ENCODE measurements at places on chromosomes 2 and 18.

DNA sequence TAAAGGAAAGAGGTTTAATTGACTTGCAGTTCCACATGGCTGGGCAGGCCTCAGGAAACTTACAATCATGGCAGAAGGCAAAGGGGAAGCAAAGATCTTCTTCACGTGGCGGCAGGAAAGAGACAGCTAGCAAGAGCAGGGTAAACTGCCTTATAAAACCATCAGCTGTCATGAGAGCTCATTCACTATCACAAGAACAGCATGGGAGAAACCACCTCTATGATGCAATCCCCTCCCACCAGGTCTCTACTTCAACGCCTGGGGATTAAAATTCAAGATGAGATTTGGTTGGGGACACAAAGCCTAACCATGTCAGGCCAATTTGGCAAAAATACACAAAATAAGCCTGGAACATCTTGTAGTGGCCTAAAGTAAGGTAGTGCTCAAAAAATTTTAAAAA lies 152.6 kb downstream of the COL6A3 start:
- no peak for DNase-seq

- no peak for DNase-seq
These were observed 32.5 kb downstream of the POLR1A start for GRCh38 chr2:86073225-86073624.

DNA sequence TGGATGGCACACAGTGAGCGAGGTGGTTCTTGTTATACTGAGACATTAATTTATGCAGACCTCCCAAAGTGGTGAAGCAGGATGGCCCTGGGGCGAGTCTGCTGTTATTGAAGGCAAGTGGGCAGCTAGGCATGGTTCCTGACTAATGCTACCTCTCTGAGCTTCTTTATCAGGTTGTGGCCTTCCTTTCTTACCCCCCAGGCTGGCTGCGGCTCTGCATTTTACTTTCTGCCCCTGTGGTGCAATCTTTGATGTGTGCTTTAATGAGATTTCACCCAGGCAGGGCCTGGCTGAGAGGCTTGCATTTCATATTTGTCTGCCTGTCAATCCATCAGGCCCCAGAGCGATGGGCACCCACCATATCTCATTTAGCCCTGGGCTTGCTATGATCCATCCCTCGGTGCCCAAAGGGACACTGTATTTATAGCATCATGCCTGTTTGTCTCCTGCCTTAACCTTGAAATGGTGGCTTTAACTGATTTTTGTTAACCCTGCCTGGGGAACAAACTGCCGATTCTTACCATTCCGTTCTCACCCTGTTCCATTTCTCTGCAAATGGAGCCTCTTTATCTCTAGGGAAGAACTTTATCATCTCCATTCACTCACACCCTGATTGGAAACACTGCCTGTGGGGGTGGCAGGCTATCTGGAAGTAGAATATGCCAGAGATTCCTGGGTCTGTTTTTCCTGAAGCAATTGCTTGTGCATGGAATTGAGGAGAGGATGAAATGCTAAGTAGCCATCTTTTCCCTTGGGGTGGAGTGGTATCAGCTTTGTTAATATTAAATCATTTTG lies 316.2 kb upstream of the THSD7B start:
- DNase-seq = no peak

GRCh38 chr2:70717431-70718038 lies 50.5 kb downstream of the ADD2 start:
- DNase-seq = no peak

- DNase-seq = no peak
These were observed 75.3 kb upstream of the SIX3 start for GRCh38 chr2:44866152-44866551.

DNA sequence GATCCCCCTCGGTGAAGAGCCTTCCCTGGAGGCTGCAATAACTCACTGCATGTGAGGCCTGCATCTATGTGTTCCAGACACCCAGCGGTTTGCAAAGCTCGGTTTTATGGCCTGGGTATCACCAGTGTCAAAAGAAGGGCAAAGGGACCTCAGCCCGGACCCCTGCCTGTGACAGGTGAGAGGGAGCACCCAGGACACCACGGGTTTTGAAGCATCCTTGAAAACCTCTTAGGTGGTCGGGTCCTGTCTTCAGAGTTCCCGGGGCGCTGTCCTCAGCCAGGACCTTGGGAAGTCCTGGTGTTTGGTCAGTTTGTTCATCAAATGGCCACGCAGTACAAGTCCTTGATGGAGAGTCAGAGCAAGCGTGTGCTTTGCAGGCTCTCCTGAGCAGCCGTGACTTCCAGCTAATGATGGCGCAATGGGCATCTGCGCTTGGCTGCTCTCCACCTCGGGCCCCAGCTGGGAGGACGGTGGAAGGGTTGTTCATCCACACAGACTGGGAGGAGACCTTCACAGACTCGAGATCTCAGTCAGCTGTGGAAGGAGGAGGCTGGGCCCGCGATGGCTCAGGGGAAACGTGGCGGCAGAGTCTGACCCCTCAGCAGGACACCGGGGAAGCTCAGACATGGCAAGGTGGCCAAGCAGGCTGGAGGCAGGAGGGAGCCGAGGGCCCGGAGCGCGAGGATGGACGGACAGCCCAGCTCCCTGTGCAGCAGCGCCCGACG lies 113.1 kb upstream of the GPC1 start:
- DNase-seq = no peak

DNA sequence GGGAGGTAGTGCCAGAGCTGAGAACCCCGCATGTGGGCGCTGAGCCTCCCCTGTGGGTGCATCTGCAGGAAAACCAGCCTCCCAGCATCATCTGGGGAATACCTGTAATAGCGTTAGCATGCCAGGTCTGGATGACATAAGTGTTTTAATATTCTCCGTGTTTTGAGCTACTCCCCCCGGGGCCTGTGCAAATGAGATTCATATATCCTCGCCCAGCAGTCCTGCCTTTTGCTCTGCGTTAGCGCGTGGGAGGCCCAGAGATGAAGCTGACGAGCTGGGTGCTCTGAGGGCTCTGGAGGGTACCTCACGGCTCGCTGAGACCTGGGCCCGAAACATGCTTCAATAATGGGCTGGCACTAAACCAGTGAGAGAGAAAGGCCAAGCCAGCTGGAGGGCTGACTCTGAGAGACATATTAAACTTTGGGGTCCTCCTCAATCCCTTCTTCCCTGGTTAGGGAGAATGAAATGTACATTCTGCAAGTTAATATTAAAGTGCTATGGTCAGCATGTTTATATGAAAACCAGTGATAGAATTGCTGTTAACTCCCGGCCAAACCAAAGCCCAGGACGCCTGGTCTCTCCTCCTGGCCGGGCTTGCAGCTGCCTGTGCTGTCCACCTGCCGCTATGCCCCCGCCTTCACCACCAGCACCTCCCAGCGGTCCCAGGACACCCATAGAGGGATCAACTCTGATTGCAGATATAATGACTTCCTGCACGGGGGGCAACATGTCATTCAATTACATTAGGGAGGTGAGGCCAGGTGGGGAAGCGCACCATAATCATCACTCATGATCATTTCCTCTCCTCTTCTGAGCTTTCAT lies 77.0 kb downstream of the EDAR start:
- no peak for DNase-seq

GRCh38 chr2:109081374-109081773 lies 47.6 kb upstream of the SH3RF3 start:
- DNase-seq = no peak

DNA sequence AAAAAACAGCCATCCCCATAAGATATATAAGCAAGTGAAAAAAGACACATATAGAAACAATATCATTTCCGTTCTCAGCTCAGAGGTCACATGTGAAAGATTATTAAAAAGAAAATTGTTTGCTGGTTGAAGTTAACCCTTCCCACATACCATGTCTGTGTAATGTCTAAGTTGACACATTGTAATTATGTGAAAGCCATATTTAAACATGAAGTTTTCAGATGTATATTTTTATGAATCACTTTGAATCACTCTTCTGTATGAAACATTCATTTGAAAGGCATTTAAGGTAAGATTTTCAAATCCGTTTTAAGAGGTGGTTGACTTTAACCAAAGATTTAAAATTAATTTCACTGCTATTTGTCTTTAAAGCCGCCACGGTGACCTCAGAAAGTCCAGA lies 441.9 kb downstream of the RND3 start:
- no peak for DNase-seq

All from stimulated activated CD4-positive, alpha-beta T cell treated with anti-CD3 and anti-CD28 coated beads, Interleukin-15, amount 100 ng/mL, for 48 hours (primary cell).